H54 (cell line): ENCODE measurements at places on chromosomes 1 and 21.

GRCh38 chr1:8782001-8782620, 35.3 kb downstream of the RERE start:
- DNase-seq, result no peak

GRCh38 chr21:33434770-33435360, 31.7 kb downstream of the IFNGR2 start:
- peak; percentile 88 for DNase-seq

- DNase-seq, result no peak
These were observed 68.4 kb upstream of the EDEM3 start for GRCh38 chr1:184823080-184823479.

DNA sequence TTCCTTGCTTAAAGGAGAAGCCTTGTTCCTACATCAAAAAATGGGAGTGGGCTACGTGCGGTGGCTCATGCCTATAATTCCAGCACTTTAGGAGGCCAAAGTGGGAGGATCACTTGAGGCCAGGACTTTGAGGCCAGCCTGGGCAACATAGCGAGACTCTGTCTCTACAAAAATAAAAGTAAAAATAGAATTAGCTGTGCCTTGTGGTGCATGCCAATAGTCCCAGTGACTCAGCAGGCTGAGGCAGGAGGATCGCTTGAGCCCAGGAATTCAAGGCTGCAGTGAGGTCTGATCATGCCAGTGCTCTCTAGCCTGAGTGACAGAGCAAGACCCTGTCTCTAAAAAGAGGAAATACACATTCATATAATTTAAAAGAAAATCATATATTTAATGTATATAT, 127.1 kb downstream of the C1orf21 start:
- no peak for DNase-seq

- DNase-seq, result no peak
These were observed 56.4 kb downstream of the WDR3 start for GRCh38 chr1:117985973-117986372.
